ENCODE measurements at places on chromosomes 16 and 17. TPM values are rescaled to one million over a fixed set of nuclear protein-coding genes. Genes with fewer than 3 reads are reported as not detected.

The FAM171A2 gene
- total RNA-seq: 1.2 TPM

The DPEP2 gene
- total RNA-seq: 29.5 TPM

GRCh38 chr17:44409309-44410028 is 20.0 kb upstream of the ITGA2B start:
- no peak for DNase-seq

GRCh38 chr17:73643001-73643851 is 1.0 kb downstream of the SDK2 start:
- no peak for DNase-seq

GRCh38 chr17:67845374-67845773 is 20.1 kb downstream of the BPTF start:
- DNase-seq: no peak

The HBZ gene
- total RNA-seq: not detected

The RTN4RL1 gene
- 5.8 TPM for total RNA-seq

DNA sequence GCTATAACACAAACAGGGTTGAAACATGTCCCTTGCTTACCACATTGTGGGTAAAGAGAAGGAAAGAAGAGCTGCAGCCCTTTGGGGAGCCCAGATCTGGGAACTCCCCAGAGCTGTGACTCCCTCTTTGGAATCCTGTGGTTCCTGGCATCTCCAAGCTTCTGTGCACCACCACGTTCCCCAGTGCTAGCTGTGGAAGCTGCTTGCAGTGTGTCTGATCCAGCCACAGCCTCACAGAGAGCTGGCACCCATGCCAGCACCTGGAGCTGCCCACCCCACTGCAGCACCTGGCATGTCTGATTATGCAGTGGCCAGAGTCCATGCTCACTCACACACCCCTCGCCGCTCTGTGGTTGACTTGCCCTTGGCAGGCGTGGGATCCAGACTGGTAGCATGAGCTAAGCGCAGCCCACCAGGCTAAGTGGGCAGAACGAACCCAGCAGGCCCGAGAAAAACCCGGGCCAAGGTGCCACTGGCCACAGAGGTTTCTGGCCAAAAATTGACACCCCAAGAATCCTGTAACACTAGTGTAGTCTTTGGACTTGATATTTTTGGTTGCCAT is 252.6 kb upstream of the KCNJ16 start:
- no peak for DNase-seq

- DNase-seq: no peak
These were observed 28.3 kb downstream of the STH start for GRCh38 chr17:46027048-46027975.

Data from lower lobe of right lung (tissue), 2 donors.